HFFc6 (cell line): ENCODE measurements at places on chromosomes 3 and 15. TPM values are rescaled to one million over a fixed set of nuclear protein-coding genes. Genes with fewer than 3 reads are reported as not detected.

DNA sequence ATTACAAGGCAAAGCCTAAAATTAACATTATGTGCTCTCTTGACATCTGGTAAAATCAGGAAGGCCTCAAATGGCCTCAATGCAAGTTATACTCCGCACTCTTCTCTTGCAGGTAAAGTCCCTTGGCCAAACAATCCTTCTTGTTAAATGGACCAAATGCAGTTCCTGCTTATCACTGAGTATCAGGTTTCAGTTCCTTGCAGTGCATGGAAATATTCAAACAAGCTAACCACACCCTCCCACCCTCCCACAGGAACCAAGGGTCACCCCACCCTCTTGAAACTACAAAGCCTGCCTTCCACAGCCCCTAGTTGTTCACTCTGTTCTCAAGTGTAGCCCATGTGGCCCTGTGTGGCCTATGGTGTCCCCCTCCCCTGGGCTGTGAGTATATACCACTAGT, 171.9 kb upstream of the CADPS start:
- H3K4me3 ChIP-seq: no peak overlapping the region
- H3K4me1 ChIP-seq: no peaks in the 10 kb centered on the region
- DNase-seq: no peak
- H3K27ac ChIP-seq: no peak overlapping the region
- no peaks in the 10 kb centered on the region; the same call in 1 of the 2 replicates for H3K36me3 ChIP-seq
- peaks cover 2% of the 10 kb centered on the region; the same call in 1 of the 2 replicates for H3K27me3 ChIP-seq

DNA sequence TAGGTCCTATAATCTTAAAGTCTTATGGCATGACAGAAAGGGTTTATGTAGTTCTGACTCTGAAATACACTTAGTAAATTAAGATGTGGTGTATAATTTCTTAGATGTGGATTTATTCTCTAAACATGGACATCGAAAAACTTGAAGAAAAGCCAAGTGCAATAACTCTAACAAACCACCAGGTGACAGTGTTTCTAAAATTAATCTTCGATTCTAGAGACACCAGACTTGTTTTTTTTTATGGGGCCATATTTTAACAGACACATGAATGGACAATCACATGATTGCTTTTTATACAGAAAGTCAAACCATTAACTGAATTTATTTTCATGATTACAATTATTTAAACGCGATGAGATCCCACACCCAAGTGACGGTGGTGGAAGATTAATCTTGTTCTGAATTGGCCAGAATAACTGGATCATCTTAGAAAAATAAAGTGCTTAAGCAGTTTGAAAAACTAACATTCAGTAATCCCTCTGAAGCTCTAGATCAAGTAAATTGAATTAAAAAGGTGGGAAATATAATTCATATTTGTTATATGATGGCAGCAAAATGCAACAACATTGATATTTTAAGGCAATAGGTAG, 305.1 kb downstream of the LSAMP start:
- H3K36me3 ChIP-seq: no peaks in the 10 kb centered on the region
- no peaks in the 10 kb centered on the region for H3K4me1 ChIP-seq
- H3K27ac ChIP-seq: no peak overlapping the region
- no peak overlapping the region for H3K4me3 ChIP-seq
- H3K27me3 ChIP-seq: no peaks in the 10 kb centered on the region

- H3K4me3 ChIP-seq: no peak overlapping the region
- H3K27ac ChIP-seq: no peak overlapping the region
Measured at GRCh38 chr15:78140292-78140691, 8.9 kb upstream of the IDH3A start.

- no peak overlapping the region for H3K27ac ChIP-seq
- H3K36me3 ChIP-seq: peaks cover 6% of the 10 kb centered on the region; the same call in 1 of the 2 replicates
- H3K27me3 ChIP-seq: peaks cover 1% of the 10 kb centered on the region; the same call in 1 of the 2 replicates
- DNase-seq: no peak
- H3K4me1 ChIP-seq: peaks cover 12% of the 10 kb centered on the region
- no peak overlapping the region for H3K4me3 ChIP-seq
Measured at GRCh38 chr15:100596792-100597191, 5.2 kb downstream of the LINS1 start.

DNA sequence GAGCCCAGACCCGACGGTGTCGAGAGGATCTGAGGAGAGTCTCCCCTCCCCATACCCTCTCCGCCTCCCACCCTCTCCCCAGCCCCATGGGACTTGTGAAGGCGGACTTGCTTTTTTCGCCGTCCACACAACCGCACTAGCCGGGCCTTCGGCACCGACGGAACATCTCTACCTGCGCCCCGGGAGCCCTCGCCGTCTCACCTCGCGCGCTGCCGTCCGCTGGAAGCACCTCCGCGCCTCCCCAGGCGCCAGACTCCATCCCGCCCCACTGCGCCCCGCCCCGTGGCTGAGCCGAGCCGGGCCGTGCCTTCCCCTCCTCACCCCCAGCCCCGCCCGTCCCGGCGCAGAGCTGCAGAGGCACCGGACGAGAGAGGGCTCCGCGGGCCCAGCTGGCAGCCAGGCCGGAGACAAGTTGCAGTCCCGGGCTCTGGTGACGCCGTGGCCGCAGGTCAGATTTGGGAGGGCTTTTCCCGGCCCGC, at the start of the genes DUOX1 and DUOXA1:
Gene DUOX1 (plus strand): TSS at position 344 of the 479 bp plus-strand sequence. CDS start 1,973 bp downstream, outside the sequence.
Gene DUOXA1 (minus strand): TSS at position 229 of the 479 bp plus-strand sequence. CDS start 6,865 bp downstream, outside the sequence.
- no peaks in the 10 kb centered on the region for H3K36me3 ChIP-seq
- H3K4me1 ChIP-seq: no peaks in the 10 kb centered on the region
- DNase-seq: no peak
- H3K27ac ChIP-seq: no peak within 1 kb of the TSS

GRCh38 chr3:71961378-71961777, 176.4 kb upstream of the PROK2 start:
- no peak overlapping the region for H3K27ac ChIP-seq
- peaks cover 16% of the 10 kb centered on the region for H3K27me3 ChIP-seq
- peaks cover 9% of the 10 kb centered on the region for H3K4me1 ChIP-seq
- no peak for DNase-seq

- H3K4me3 ChIP-seq: no peak overlapping the region
- H3K36me3 ChIP-seq: peaks cover 19% of the 10 kb centered on the region
- H3K4me1 ChIP-seq: peaks cover 15% of the 10 kb centered on the region
- H3K27ac ChIP-seq: no peak overlapping the region
Measured at GRCh38 chr15:87827131-87827530, 429.4 kb downstream of the NTRK3 start.

- DNase-seq: no peak
- no peaks in the 10 kb centered on the region for H3K27me3 ChIP-seq
- peaks cover 6% of the 10 kb centered on the region; the same call in 1 of the 2 replicates for H3K36me3 ChIP-seq
- no peak overlapping the region for H3K27ac ChIP-seq
- peaks cover 19% of the 10 kb centered on the region for H3K4me1 ChIP-seq
- H3K4me3 ChIP-seq: no peak overlapping the region
Measured at GRCh38 chr15:68378595-68378994, 53.4 kb downstream of the ITGA11 start.

GRCh38 chr3:195859061-195859845, 47.5 kb upstream of the MUC4 start:
- H3K36me3 ChIP-seq: peaks cover 2% of the 10 kb centered on the region; the same call in 1 of the 2 replicates
- H3K4me1 ChIP-seq: peaks cover 25% of the 10 kb centered on the region
- peaks cover 5% of the 10 kb centered on the region for H3K27me3 ChIP-seq
- H3K27ac ChIP-seq: no peak overlapping the region

GRCh38 chr3:8283193-8283592, 218.4 kb upstream of the LMCD1 start:
- DNase-seq: no peak
- no peaks in the 10 kb centered on the region; the same call in none of the 2 replicates for H3K27me3 ChIP-seq
- no peaks in the 10 kb centered on the region for H3K4me1 ChIP-seq
- no peaks in the 10 kb centered on the region for H3K36me3 ChIP-seq
- no peak overlapping the region for H3K27ac ChIP-seq

GRCh38 chr3:119580067-119580760, 922 bp downstream of the ADPRH start:
- H3K4me3 ChIP-seq: peak overlapping the region; percentile 88
- peaks cover 10% of the 10 kb centered on the region; the same call in 1 of the 2 replicates for H3K4me1 ChIP-seq
- H3K27me3 ChIP-seq: peaks cover 5% of the 10 kb centered on the region
- DNase-seq: no peak
- peak overlapping the region; percentile 62; the same call in 1 of the 2 replicates for H3K27ac ChIP-seq

- H3K4me1 ChIP-seq: no peaks in the 10 kb centered on the region
- peaks cover 4% of the 10 kb centered on the region; the same call in 1 of the 2 replicates for H3K27me3 ChIP-seq
- no peak for DNase-seq
- H3K36me3 ChIP-seq: no peaks in the 10 kb centered on the region
- H3K4me3 ChIP-seq: no peak overlapping the region
Measured at GRCh38 chr3:57423335-57423734, 120.8 kb downstream of the DNAH12 start.

SLC28A2 gene
- total RNA-seq: not detected in 3 replicates

NBEAL2 gene
- total RNA-seq: 4.8 to 5.5 TPM (median 5.4 TPM) in 3 replicates

ZNF385D gene
- total RNA-seq: 4.0 to 6.4 TPM (median 4.8 TPM) in 3 replicates
